Activated CD8-positive, alpha-beta memory T cell treated with anti-CD3 and anti-CD28 coated beads for 1 hour (primary cell): ENCODE measurements at places on chromosomes 5 and 9.

DNA sequence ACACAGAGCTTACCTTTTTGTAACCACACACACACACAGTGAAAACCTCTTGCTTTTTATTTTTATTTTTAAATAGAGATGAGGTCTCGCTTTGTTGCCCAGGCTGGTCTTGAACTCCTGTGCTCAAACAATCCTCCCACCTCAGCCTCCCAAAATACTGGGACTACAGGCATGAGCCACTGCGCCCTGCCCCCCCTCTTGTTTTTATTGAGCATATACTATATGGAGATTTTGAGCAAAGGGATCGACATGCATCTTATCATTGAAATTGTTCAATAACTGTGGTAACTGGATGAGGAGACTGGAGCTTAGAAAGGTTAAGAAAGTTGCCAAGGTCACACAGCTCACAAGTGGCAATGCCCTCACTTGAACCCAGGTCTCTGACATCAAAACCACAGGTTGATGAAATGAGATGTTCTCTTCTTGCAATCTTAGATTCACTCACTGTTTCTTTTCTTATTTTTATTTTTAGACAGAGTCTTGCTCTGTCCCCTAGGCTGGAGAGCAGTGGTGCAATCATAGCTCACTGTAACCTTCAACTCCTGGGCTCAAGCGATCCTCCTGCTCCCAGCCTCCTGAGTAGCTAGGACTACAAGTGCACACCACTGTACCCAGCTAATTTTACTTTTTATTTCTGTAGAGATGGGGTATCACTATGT lies 26.8 kb upstream of the STXBP1 start:
- DNase-seq: no peak

DNA sequence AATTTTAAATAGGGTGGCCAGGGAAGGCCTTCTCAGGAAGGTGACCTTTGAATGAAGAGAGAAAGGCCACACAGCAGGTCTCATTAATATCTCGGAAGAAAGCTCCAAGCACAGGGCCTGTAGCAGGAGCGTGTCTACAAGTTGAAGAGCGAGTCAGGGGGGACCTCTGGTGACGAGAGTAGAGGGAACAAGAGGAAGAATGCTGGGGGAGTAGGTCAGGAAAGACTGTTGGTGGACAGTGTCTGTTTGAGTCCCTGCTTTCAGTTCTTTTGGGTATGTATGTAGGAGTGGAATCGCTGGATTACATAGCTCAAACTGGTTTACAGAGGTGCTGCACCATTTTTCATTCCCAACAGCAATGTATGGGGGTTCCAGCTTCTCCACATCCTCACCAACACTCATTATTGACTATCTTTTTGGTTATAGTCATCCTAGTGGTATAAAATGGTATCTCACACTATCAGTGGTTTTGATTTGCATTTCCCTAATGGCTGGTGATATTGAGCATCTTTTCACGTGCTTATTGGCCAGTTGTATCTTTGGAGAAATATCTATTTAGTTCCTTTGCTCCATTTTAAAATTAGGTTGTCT lies 55.8 kb downstream of the NUP214 start:
- DNase-seq: no peak

DNA sequence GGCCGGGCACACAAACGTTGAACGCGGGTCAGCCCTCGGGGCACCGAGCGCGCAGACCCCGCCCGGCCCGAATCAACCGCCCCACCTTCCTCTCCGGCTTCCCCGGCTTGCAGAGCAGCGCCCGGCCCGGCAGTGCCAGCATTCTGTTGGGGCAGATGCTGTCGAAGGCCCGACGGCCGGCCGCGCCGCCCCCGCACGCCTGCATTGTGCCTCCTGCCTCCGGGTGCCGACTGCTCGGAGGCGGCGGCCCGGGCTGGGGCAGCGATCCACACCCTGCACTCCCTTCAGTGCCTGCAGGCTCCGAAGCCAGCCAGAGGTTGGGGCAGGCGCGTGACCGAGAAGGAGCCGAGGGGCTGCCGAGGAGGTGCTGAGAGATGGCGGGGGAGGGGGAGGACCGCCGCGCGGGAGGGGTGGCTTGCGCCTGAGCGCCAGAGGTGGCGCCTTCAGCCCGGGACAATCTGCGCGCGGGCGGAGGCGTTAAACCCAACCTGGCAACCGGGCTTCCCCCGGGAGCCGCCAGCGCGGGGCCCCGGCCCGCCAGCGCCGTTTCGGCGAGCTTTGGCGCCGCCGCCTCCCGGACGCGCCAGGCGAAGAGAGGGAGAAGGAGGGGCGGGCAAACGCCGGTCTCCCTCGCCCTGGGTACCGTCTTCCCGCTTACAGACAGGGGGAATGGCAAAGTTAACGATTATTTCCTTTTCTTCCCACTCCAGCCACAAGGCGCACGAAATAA lies at the start of gene MCIDAS:
Gene MCIDAS, minus strand, starts transcription at position 382 of the 730 bp plus-strand sequence. Its CDS starts 177 bp downstream, at position 205.
- DNase-seq: peak; percentile 36

- no peak for DNase-seq
Measured at GRCh38 chr5:140298183-140298601, 4.7 kb downstream of the PFDN1 start.

DNA sequence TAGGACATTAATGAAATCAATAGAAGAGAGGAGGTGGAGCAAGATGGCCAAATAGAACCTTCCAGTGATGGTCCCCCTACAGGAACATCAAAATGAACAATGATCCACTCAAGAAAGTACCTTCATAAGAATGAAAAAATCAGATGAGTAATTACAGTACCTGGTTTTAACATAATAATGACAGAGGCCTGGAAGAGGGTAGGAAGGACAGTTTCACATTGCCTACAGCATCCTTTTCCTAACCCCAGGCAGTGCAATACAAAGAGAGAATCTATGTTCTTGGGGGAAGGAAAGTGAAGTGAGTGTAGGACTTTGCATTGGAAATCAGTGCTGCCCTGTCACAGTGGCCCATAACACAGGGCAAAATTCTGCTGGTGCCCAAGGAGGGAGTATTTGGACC lies 81.2 kb upstream of the SPTLC1 start:
- no peak for DNase-seq

GRCh38 chr5:143041972-143042770 lies 272.0 kb downstream of the ARHGAP26 start:
- no peak for DNase-seq

GRCh38 chr5:79840084-79840990 lies 150.7 kb downstream of the CMYA5 start:
- no peak for DNase-seq

GRCh38 chr5:135599421-135600151 lies 20.8 kb upstream of the CXCL14 start:
- DNase-seq: no peak

- no peak for DNase-seq
Measured at GRCh38 chr5:31987985-31988710, 186.0 kb downstream of the GOLPH3 start.

- no peak for DNase-seq
Measured at GRCh38 chr5:58002323-58002722, 457.6 kb downstream of the PLK2 start.

- DNase-seq: no peak
Measured at GRCh38 chr9:121694600-121694999, 43.2 kb downstream of the DAB2IP start.

DNA sequence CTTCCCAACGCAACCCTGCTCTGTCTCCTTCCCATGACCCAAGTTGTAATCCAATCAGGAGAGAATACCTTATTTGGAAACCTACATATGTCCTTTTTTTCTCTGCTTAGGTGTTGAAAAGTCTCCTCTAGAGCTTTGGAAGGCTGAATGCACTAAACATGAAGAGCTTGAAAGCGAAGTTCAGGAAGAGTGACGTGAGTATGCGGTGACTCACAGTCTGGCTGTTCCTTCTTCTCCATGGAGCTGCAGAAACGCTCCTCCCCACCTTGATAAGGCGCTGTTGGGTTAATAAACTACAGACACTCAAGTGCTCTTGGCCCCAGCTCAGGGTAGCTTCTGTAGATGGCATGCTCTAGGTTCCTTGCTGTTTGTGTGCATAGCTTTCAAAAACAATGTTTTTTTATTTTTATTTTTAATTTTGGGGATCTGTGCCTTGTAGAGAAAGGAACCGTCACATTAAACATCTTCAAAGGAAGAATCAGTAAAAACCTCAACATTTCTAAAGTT lies 30.7 kb downstream of the RAI14 start:
- DNase-seq: no peak

GRCh38 chr9:106023455-106023854 lies 329.1 kb downstream of the TMEM38B start:
- no peak for DNase-seq

GRCh38 chr5:95843733-95844223 lies 21.3 kb upstream of the GLRX start:
- no peak for DNase-seq

DNA sequence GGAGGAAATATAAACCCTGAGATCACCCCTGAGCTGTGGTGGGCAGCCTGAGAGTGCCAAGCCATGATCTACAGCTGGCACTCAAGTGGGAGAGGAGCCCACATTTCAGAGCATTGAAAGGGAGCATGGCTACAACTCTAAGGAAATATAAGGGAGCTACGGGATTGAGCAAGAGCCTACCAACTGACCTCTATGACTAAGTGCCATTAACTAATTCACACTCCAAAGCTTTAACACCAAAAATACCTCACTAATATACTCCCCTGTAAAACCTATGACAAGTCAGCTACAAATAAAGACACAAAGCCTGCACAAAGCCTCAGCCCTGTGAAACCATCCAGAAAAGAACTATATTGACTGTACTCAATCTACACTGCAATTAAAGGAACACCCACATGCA lies 286.8 kb upstream of the RPS23 start:
- no peak for DNase-seq

DNA sequence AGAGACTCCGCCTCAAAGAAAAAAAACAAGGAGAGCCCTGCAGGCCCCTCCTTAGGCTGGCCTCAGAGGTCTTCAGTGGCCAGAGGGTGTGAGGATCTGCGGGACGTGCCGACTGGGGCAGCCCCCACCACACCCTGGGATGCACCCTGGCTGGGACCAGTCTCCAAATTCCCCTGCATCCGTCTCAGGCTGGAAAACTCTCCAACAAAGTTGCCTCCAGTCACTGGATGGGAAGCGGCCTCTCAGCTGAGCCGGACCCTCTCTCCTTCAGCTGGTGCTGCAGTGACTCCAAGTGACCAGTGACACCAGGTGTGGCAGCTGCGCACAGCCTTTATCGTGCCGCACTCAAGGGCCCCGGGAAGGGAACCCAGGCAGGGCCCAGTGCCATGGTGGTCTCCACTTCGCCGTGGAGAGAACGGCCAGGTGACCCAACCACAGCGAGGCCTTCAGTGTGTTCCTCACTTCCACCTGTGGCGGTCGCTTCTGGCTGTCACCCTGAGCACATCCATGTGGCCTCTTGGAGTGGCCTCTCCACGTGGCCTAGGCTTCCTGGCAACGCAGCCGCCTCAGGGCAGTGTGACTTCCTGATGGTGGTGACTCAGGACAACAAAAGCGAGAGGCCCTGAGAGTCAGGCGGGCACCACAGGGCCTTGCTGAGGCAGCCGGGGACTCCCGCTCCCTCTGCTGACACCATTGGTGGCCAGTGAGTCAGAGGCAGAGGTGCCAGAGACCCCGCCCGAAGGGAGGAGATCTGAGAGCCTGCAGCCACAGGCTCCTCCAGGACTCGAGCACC lies 19.3 kb upstream of the CAMSAP1 start:
- DNase-seq: peak; percentile 14

DNA sequence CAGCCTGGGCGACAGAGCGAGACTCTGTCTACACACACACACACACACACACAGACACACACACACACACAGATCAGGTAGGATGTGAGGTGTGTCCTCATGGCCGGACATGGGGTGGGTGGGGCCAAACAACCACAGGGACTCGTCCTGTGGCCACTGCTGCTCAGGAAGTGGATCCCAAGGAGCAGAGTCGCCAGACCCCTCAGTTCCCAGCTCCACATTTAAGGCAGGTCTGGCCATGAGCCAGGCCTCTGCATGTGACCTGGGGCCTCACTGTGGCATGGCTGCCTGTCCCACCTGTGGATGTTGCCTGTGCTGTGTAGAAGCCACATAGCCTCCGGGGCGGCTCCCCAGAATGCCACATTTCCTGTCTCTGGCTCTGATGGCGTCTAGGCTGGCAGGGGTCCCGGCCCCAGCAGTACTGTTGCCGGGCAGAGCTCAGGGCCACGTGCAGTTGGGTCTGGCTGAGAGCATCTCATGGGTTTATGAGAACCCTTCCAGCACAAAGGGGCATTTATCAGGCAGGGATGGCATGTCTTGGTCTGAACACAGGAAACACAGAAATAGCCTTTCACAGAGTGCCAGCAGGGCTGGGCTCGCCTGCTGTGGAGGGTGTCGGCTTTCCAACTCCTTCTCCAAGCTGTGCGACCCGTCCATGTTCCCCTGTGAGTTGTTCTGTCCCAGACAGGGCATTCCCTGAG lies 9.9 kb upstream of the NINJ1 start:
- peak; percentile 31 for DNase-seq

GRCh38 chr9:37083654-37084053 lies 36.7 kb upstream of the ZCCHC7 start:
- DNase-seq: no peak

- DNase-seq: no peak
Measured at GRCh38 chr5:75021219-75021618, 31.1 kb downstream of the GCNT4 start.

GRCh38 chr9:116806075-116806474 lies 119.0 kb downstream of the TRIM32 start:
- no peak for DNase-seq

GRCh38 chr5:14408969-14409586 lies 172.5 kb upstream of the OTULINL start:
- DNase-seq: no peak

DNA sequence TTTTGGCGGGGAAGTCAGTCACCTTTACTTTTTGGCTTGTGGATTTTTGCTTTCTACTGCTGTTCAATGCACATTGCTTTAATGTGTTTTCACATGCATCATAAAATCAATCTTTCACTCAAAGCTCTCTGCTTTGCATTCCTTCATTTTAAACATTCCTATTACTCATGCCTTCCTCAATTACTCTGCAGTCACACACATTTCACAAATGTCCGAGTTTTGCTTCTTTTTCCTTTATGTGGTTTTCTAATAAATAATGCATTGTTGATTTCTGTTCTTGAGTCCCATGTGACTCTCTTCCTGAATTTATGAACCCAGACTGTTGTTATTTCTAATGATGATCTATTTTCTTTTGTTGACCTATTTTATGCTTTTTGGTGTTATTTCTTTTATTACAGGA lies 82.3 kb upstream of the EPB41L4B start:
- DNase-seq: no peak

GRCh38 chr5:143933451-143933850 lies 121.5 kb downstream of the HMHB1 start:
- no peak for DNase-seq

- no peak for DNase-seq
Measured at GRCh38 chr5:114360816-114361723, 800 bp upstream of the KCNN2 start.

DNA sequence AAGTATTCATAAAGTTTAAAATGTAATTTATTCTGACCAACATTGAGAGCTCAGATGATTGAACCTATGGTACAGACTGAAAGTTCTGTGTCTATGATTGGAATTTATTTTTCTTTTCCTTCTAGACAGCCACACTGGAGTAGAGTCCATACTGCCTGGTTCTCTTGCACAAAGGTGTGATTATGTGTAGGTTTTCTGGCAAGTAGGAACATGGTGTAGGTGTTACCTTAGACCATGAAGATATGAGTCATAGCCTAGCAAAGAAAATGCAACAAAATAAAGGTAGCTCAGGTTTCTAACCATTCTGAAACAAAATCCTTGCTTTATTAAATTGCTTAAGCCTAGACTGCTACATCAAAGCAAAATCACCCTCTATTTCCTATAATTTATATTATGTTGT lies 143.4 kb downstream of the CDH12 start:
- no peak for DNase-seq

- no peak for DNase-seq
Measured at GRCh38 chr5:178206166-178207101, 2.1 kb downstream of the HNRNPAB start.

GRCh38 chr5:72179028-72179815 lies 71.9 kb downstream of the MAP1B start:
- no peak for DNase-seq

GRCh38 chr5:120517607-120518252 lies 53.6 kb downstream of the PRR16 start:
- no peak for DNase-seq
